ENCODE measurements at places on chromosomes 1 and 21.

GRCh38 chr1:247530785-247531184, 5.5 kb downstream of the OR2C3 start:
- DNase-seq = no peak

DNA sequence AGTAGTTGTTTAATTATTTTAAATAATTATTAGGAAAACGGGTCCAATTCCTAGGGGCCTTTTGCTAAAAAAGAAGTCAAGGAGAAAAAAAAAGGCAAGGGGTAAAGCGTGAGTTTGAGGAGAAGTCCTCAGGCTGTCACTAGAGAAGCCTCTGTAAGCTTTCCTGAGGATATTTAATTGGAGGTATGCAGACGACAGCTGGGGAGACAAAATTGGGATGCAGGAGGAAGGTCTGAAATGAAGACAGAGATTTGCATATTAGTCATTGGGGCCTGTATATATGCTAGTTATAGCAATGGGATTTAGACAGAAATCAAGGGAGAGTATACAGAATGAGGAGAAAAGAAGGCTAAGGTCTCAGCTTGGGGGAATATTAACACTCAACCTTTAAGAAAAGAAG, 8.6 kb downstream of the ATP6V1G3 start:
- DNase-seq = no peak

GRCh38 chr1:53639251-53639763, 99.7 kb downstream of the GLIS1 start:
- peak; percentile 67 for DNase-seq

DNA sequence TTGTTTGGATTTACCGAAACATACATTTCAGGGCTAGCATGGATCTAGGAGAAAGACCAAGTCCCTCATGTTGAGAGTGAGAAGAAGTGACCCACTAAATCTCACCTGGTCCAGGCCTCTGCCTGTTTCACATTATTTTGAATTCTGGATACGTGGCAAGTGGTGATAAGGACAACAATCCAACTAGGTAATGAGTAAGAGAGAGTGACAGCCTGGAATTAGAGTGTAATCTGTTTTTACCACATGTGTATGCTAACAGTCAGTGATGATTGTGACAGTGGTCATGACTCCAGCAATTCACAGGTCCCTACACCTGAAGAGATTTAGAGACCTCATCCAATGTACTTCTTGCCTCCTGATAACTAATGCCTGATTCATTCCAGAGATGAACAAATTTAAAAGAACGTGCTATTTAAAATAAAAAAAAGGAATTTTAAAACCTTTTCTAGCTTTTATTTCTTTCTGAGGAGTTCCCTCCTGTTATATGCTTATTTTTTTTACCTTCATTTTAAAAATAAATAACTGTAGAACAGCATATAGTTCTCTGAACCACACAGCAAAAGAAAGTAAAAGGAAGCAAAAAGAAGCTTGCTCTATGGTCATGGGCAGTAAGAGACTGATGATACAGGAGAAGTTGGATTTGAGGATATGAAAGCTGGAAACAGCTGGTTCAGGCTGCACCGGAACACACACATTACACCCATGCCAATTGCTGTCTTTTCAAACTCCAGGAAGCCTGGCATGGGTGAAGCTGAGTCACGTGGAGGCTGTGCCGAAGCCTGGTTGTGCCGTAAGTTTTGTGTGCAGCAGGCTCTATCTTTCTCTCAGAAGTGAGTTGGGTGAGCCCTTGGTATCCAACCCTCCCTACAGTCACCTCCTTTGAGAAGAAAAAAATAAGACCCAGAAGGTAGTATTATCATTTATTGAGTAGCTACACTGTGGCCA, 14.7 kb downstream of the C1orf116 start:
- no peak for DNase-seq

All from GM03348 (cell line).